Glutamatergic neuron (in vitro differentiated cells): ENCODE measurements at places on chromosomes 3 and 15.
A peak's percentile ranks its signal among the peaks of the same experiment; 100 is the strongest.

- no peak for DNase-seq
Measured at GRCh38 chr3:111585217-111585616, 9.9 kb downstream of the ZBED2 start.

DNA sequence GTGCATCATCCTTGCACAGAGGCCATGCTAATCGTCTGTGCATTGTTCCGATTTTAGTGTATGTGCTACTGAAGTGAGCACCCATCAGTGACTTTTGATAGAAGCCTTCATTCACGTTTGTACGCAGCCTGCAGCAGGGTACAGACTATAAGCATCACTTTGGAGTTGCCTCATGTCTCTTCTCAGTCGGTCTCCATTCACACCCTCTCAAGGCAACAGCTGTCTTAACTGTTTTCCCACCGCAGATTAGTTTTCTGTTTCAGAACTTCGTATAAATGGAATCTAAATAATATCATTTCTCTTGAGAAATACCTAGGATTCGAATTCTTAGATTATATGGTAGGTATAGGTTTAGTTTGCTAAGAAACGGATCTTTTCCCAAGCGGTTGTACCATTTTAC, 143.2 kb downstream of the KLHL25 start:
- DNase-seq: no peak

GRCh38 chr3:129470861-129471260, 30.8 kb downstream of the IFT122 start:
- DNase-seq: no peak

DNA sequence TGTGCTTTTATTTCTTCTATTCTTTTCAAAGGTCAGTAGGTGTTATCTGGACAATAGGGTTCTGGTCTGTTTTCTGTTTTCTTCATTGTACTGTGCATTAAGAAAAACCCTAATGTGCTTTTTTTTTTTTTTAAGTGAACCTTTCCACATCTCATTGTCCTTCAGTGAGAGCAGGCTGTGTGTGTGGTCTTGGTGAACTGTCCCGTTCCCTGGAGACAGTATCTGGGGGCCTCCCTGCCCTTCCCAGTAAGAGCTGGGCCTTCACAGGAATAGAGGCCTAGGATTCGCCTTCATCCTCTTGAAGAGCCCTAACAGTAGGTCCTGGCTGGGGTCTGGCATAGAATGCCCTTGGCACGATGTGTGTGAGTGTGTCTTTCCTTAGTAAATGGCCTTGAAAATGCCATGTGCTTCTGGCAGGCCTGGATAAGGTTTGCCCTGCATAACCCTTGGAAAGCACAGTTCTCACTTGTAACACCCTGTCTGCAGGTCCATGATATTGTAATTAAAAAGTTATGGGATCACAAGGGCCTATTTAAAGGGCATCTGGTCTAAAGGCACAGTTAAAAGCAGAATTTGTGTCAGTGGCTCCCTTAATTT, 81.2 kb downstream of the IGF1R start:
- DNase-seq: no peak

- DNase-seq: no peak
Measured at GRCh38 chr3:59817511-59817910, 767.7 kb upstream of the CFAP20DC start.

DNA sequence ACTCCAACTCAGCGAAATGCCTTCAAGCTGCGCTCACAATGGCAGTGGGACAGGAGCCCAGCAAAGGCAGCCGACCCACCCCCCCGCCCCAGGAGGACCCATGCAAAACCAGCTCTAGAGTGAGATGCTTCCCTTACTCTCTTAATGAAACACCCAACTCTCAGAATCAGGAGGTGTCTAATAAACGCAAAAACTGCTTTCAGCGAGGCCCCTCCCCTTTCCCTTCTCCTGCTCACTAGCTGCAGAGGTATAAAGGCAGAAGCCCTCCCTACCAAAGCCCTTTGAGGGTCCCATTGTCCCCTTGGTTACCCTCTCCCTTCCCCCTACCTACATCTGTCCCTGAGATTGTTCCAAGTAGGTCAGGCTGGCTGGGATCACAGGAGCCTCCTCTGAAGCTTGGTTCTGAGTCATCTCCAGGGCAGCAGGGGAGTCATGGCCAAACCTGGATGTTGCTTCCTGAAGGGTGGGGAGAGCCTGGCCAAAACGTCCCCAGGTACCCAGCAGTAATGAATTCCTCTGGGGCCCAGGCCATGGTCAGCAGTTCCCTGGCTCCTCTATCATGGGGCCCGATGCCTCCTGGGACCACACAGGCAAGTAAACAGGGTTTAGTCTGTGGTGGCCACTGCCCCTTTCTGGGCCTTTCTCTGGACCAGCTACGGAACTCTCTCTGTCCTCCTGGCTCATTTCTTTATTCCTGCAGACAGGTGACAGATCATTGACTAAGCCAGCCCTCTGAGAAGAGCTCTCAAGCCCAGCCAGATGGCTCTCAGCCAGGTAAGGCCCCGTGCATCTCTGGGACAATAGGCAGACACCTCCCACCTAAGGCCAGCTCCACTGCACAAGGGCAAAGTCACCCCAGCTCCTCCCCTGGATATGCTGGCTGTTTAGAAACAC, 8.6 kb downstream of the KLHL25 start:
- no peak for DNase-seq

DNA sequence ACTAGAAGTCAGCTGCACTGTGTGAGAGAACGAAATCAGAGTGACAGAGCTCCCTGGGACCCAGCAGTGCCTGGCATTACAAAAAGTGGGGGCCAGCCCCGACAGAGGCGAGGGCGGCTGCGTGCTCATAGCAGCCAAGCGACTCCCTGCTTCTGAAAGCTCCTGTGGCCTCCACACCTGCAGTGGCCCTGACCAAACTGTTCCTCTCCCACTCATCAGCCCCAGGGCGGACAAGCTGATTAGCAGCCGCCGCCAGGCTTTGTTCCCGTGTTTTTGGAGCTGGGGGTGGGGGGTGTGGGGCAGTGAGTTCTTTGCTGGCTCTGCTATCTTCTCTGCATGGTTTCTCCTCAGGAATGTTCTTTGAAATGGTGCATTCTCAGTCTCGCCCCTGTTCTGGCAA, 58.1 kb downstream of the DGKG start:
- DNase-seq: no peak

GRCh38 chr3:24185738-24186384, 240.8 kb downstream of the NR1D2 start:
- DNase-seq: peak; percentile 31

GRCh38 chr3:108442281-108442680, 68.1 kb downstream of the MYH15 start:
- no peak for DNase-seq

GRCh38 chr15:93188236-93188635, 99.2 kb upstream of the RGMA start:
- DNase-seq: no peak

DNA sequence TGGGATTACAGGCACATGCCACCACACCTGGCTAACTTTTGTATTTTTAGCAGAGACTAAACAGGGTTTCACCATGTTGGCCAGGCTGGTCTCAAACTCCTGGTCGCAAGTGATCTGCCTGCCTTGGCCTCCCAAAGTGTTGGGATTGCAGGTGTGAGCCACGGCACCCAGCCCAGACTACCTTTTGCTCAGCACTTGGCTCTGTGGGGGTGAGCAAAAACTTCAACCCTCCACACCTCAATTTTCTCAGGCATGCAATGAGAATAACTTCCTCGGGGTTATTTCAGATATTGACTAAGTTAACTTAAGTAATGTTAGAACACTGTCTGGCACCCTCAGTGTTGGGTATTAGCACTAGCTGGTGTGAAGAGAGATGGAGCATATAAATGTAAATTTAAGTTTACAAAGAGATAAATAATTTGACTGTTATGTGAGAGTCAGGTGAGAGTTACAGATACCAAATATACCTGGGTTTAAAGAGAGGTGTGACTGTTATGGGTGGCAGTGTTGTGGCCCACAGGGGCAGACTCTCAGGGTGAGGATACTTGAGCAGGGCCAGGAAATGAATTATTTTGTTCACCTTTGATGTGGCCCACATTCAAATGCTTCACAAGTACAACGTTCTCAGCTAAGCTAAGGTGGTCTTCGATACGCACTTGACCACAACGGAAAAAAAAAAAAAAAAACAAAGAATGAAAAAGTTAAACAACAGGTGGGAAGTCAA, 29.0 kb downstream of the CPOX start:
- no peak for DNase-seq

DNA sequence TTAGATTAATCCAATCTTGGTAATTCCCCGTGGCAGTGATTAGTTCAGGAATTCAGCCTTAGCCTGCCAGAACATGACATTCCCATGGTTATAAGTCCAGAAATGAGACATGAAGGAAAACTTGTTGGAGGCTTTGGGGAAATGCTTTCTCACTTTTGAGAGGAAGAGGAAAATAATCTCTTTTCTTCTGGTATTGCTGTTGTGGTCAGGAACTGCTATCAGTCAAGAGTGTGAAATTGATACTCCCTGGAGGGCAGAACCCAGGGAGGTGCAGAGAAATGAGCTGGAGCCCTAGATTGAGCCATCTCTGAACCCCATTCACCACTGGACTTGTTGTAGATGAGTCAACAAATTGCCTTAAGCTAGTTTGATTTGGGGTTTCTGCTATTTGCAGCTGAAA, 38.6 kb upstream of the APH1B start:
- DNase-seq: no peak

GRCh38 chr3:189143771-189144170, 28.0 kb upstream of the TPRG1 start:
- no peak for DNase-seq
